ENCODE measurements at places on chromosomes 11 and 22.

DNA sequence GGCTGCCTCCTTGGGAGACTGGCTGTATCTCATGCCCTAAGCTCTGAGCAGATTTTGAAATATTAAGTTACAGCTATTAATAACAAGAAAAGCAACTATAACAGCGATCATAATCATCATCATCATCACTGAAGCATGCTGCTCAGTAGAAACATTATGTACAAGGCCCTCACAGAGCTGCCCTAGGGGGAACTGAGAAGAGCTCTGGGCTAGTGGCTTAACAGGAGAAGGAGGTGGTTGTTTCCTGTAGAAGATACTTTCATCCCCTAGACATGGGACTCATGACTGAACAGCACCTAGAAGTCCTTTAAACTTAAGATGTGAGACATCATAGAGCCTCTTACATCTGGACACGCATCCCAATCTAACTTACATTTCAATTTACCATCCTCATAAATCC, 332.8 kb upstream of the PLET1 start:
- no peak for DNase-seq

DNA sequence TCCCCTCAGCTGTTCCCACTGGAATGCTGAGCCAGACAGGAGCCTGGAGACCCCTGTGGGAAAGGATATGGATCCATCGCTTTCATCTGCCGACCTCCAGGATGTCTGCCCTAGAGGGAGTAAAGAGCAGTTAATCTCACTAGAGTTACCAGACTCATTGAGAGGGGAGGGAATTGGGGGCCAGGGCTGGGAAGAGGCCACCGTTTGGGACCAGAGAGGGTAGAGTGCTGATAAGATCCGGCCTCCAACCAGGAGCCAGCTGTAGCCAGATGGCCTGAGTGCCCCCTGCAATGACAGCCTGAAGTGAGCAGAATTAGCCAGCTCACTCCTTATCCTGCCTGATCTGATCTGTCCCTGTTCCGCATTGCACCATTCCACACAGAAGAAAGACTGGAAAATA, 3.7 kb upstream of the APLNR start:
- DNase-seq, result no peak

GRCh38 chr11:113663567-113663966, 42.5 kb downstream of the TMPRSS5 start:
- no peak for DNase-seq

DNA sequence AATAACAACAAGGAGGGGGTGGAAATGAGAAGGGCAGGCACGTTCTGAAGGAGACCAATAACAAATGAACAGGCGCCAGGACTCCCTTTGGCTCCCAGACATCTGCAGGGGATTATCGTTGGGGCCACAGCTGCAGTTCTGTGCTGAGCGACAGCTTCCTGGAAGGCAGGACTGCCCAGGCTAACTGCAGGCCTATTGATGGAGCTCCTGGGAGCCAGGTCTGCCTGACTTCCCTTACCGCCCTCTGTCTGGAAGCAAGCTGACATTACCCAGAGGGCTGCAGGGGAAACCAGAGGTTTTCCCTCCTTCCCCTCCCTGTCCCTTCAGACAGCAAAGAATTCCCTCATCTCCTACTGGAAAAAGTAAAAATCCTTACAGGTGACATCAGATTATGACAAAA, 5.0 kb downstream of the DRD2 start:
- DNase-seq, result no peak

- DNase-seq, result peak; percentile 93
Measured at GRCh38 chr11:10725114-10725906, 25.7 kb upstream of the CTR9 start.

Data from HT1080 (cell line).